Activated T-cell treated with anti-CD3 and anti-CD28 coated beads for 48 hours (primary cell): ENCODE measurements at places on chromosomes 3 and 15.

GRCh38 chr15:97114900-97115760 lies 784.6 kb downstream of the NR2F2 start:
- DNase-seq = no peak

DNA sequence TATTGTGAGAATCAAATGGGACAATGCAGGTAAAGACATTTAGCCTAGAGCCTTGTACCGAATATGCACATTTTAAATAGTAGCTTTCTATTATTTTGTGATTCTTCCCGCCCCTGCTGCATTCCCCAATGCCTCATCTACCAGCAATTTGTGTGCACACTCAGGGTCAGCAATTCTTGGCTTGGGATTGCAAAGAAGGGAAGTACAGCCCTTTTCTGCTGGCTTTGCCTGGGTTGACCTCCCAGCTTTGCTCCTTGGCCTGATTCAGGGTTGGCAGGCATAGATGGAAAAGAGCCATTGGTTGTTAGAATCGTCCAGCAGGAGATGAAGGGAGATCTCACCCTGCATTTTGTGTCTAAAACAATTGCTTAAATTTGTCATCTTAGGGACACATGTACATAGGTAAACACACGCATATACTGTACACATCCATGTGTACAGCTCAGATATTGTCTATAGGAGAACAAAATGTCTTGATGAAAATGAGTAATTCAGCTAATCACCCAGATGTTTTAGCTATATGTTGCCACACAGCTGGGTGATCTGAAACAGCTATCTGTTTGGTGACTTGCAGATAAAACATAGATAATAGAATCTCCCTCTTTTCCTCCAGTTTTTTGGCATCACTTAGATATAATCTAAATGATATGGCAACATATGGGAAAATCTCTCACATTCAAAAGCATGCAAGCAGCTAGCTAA lies 340.9 kb upstream of the TBL1XR1 start:
- DNase-seq = no peak

GRCh38 chr3:100386437-100387074 lies 14.3 kb downstream of the TOMM70 start:
- no peak for DNase-seq

DNA sequence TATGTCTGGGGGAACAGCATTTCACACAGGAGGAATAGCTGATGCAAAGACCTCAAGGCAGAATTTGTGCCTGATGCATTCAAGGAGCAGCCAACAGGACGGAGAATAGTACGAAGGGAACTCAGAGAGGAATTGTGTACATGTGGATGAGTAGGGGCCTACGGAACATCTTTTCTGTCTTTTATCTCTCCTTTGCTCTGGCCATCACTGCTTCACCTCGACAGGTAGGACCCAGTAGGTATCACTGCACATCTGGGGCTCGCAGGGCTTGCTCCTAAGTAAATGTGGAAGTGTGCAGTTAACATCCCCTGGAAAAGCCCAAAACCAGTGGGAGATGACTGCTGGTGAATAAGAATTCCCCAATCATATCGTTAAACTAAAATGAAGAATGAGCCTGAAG lies 56.4 kb upstream of the POU1F1 start:
- no peak for DNase-seq

- DNase-seq = no peak
These were observed 16.5 kb upstream of the SIAH2 start for GRCh38 chr3:150779402-150779858.
